NCI-H2171 (cell line): ENCODE measurements at places on chromosomes 4 and X.

DNA sequence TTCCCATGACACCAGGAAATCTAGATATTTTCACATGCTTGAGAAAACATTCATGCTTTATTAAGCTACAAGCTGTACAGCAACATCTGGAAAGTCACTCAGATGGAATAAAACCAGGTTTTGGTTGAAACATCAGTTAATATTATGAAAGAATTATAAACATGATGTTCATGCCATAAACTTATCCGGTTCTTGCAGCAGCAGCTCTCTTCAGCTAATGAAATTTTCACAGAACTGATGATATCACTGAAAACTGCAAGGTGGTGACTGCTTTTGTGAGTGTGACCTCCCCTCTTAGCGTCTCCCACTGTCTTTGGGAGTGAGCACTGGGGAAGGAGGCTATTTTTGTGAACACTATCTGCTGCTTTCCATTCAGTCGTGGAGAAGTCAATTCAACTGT is 56.9 kb downstream of the ARHGAP10 start:
- DNase-seq = no peak

GRCh38 chr4:28082686-28083390 is 1222.2 kb downstream of the STIM2 start:
- DNase-seq = no peak

DNA sequence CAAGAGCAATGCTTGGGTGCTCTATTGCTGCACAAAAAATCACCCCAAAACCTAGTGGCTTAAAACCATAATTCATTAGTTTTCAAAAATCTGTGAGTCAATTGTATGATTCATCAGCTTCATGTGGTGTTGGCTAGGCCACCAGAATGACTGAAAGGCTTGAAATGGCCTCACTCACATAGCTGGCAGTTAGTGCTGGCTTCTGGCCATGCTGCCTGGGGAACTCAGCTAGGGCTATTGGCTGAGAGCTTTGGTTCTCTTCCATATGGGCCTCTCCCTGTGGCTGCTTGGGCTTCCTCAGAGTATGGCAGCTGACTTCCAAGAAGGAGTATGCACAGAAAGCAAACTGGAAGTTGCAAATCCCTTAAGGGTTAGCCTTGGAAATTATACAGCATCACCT is 3.1 kb upstream of the MTMR1 start:
- DNase-seq = no peak

GRCh38 chr4:101033986-101034385 is 313.3 kb downstream of the PPP3CA start:
- no peak for DNase-seq

- DNase-seq = no peak
Measured at GRCh38 chr4:15416357-15417232, 11.2 kb upstream of the C1QTNF7 start.

DNA sequence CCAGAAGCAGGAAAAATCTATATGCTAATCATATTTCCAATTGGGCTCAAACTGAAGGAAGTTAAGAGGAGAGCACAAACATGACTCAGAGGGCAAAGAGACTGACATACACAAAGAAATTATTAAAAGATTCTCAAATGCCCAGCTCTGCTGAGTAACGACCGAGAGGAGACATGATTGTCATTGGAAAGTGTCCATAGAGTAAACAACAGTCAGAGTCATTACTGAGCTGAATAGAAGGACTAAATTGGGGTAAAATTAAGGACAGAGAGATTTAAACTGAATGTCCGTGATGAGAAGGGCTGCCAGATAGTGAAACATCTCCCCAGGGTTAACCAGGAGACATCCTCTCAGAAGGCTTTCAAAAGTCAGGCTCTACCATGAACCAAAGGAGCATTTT is 111.2 kb upstream of the GALNT7 start:
- DNase-seq = no peak

DNA sequence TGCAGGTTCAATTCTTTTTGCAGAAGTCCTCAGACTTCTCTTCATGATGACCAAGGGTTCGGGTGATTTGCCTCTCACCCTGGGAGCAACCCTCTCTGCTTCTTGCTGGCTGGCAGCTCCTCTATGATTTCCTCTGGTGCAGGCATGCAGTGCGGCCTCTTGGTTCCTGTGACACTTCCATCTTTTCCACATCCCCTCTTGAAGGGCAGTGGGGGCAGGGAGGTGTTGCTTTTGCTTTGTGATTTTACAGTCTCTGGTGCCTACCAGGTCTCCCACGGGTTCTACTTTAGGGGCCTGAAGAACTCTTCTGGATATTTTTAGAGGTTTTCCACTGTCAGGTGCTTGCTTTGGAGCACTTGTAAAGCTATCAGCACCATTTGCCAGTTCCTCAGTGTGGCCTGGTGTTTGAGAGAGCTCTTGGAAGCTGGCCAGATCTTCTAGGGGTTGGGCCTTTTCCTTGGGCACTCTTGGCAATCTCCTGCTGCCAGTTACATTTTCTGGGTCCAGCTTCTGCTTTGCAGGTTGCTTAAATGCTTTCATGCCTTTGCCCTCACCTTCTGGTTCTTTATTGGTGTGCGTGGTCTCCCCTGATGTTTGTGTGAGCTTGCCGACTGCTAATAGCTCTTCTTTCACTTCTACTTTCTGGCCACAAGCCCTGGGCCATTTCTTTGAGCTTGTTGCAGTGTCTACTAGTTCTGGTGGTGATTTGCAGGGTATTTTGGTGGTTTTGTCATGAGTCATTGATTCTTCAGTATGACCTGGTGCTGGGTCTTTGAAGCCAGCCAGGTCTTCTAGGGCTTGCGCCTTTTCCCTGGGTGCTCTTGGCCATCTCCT is 11.5 kb upstream of the CHST7 start:
- no peak for DNase-seq

DNA sequence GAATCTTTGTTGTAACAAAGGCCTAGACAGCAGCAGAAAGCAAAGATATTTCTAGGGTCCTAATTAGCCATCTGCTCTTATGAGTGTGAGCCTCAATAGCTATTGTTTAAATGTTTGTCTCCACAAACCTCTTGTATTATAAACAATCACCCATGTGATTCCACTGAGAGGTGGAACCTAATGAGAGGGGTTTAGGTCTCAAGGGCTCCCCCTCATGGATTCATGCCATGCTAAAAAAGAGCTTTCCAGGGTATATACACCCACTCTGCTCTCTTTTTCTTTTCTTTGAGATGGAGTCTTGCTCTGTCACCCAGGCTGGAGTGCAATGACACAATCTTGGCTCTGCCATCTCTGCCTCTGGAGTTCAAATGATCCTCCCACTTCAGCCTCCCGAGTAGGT is 42.1 kb downstream of the TRIM61 start:
- DNase-seq = no peak

DNA sequence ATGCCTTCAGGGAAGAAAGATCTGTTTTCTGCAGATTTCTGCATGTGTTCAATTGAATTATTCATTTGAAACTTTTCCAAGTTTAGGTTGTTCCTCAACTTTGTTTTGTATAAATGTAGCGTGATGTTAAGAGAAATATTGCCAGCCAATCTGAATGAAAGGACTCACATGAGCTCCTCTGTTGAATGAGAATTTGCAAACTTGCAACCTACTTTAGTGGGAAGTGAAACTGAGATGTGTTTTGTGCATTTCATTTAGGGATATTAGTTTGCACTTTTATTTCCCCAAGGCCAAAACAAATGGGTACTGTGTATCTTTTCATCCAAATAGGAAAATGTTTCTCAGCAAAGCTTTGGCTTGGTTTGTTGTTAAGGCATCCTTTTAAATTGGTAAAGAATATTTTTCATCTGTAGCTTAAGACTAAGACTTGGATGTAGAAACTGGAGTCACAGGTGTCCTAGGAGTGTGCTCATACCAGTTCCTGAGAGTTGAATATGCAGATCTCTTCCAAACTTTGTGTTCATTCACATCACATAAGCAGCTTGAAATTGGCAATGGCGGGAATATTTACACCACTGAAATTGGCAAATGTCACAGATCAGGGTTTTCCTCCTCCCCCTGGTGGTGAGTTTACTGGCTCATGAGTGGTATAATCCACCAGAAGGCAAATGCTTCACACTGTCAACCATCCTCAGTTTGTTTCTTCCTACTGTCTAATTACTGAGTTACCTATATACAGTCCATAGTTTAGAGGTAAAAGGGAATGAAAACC is 193.6 kb upstream of the BANK1 start:
- no peak for DNase-seq

GRCh38 chr4:123495530-123495929 is 98.9 kb downstream of the SPRY1 start:
- DNase-seq = no peak

- peak; percentile 3 for DNase-seq
Measured at GRCh38 chr4:962231-963208, 10.8 kb downstream of the DGKQ start.

- no peak for DNase-seq
Measured at GRCh38 chrX:16196829-16197228, 29.5 kb downstream of the MAGEB17 start.

GRCh38 chr4:159238631-159239030 is 135.8 kb downstream of the RAPGEF2 start:
- no peak for DNase-seq

GRCh38 chrX:140799216-140799615 is 89.7 kb downstream of the LINC00632 start:
- DNase-seq = no peak

DNA sequence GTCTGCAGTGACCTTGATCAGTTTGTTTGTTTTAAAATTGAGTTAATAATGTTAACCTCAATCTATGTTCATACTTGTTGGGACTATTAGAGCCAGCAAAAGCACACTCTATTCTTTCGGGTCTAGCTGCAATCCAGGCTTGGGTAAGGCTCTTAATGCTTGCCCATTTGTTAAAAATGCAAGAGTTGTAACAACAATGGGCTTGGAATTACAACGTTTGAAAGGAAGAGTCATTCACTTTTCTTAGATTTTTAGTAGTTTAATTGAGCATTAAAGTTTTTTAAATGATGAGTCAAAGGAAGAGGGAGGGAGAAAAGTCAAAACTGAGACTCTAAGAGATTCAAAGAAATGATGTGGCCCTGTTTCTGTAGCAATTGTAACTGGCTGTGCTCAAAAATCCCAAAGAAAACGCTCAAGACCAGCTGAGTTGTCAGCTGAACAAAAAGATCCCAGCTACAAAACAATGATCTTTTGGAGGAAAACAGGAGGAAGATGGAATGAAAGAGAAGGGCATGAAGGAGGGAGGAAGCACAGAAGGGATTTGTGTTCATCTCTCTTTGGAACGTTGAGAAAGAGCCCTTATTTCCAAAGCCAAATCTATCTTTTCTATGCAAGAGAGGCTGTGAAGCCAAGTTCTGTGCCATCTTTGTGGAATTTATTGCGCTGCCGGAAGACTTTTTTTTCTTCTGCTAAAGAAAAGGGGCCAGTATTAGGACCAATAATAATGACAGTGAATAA is 5.5 kb downstream of the SCD5 start:
- no peak for DNase-seq

DNA sequence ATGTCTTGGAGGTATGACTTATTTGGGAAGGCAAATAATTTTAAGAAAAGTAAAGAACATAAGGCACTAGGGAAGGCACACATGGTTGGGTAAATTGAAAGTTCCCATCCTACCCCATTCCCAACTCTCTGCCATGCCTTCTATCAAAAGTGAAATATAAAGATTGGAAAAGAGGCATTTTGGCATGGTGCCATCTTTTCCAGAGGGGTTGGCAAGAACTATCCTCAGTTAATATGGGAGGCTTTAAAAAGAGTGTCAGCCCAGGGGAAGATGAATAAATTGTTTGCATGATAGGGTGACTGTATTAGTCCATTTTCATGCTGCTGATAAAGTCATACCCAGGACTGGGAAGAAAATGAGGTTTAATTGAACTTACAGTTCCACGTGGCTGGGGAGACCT is 150.8 kb upstream of the BOD1L1 start:
- no peak for DNase-seq

GRCh38 chr4:82906469-82906868 is 5.9 kb downstream of the THAP9 start:
- no peak for DNase-seq

DNA sequence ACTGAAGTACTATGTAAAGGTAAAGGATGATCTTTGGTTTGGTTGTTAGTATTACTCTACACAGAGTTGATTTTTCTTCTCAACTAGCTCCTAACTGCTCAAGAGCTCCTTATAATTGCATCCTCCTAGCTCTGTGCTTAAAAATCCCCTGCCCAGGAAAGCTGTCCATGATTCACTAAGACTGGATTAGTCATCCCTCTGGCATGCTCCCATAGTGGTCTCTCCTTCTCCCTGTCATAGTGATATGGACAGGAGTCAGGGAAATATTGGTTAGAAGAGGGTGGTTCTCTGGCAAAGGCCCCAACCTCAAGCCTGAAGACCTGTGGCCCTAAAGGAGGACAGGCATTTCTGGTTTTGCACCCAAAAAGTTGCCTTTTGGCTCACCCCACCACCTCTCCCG is 242.3 kb upstream of the KCNIP4 start:
- DNase-seq = no peak

GRCh38 chrX:7390441-7390840 is 242.5 kb upstream of the PUDP start:
- no peak for DNase-seq

DNA sequence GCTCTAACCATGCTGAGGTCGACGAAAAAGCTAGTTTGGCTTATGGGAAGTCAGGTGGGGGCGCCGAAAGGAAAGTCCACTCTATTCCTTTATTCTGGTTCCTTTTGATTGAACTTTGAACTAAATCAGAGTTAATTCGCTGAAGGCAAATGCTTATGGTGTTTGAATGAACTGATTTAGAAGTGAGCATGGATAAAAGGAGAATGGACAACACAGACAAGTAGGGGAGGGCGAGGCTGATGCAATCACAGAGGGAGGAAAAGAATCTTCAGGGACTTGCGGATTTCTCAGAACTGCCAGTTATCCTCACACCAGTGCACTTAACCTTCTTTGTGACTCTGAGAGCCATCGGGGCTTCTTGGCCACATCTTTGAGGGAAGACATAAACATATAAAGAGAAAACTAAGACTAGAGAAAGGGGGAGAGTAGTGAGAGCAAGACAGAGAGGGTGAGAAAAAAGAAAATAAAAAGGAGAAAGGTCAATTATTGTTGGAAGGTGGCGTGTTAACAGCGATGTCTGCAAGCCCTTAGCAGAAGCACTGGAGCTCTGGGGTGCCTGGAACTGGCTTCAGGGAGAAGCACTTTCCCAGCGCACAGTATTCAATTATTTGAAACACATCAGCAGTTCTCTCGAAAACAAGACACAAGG is 79.6 kb upstream of the PLAC1 start:
- no peak for DNase-seq

- no peak for DNase-seq
Measured at GRCh38 chr4:97028785-97029184, 1114.5 kb downstream of the STPG2 start.

DNA sequence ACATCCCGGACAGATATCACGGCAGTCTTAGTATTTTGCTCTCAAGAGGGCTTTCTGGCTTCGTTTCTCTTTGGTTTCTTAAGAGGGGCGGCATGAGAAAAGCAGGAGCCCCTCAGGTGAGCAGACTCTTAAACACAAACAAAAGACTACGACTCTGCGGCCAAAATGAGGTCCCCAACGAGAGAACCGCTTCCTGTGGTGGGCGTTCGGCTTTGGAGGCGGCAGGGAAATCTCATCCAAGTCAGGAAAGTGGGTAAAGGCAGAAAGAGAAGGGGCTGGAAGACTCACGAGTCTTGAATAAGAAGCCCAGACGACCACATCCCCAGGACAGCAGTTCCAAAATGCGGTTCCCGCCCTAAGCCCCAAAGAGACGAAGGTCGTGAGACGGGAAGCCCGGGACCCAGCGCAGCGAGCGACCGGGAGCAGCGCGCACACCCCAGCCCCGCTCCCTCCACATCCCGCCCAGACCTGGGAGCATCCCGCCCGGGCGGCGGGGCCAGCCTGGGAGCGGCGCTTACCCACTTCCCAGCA is 409 bp downstream of the UGDH start:
- DNase-seq = no peak

- DNase-seq = no peak
Measured at GRCh38 chr4:16745009-16745635, 153.3 kb downstream of the LDB2 start.

- DNase-seq = no peak
Measured at GRCh38 chr4:8143392-8144140, 15.0 kb downstream of the ABLIM2 start.

GRCh38 chrX:16316331-16316730 is 149.1 kb downstream of the MAGEB17 start:
- DNase-seq = no peak
